A549 treated with dexamethasone at 1 μM for 4 hours (cell line): ENCODE measurements at places on chromosomes 11 and 22. TPM values are rescaled to one million over a fixed set of nuclear protein-coding genes. Genes with fewer than 3 reads are reported as not detected.

FAM168A gene
- 10.4 to 17.0 TPM (median 15.9 TPM) in 5 replicates for total RNA-seq

OR10D3 gene
- not detected in 5 replicates for total RNA-seq

MIAT gene
- 0.11 to 0.38 TPM (median 0.25 TPM) in 5 replicates for total RNA-seq

IL18 gene
- 75.9 to 94.3 TPM (median 87.5 TPM) in 5 replicates for total RNA-seq

OR8G1 gene
- total RNA-seq: not detected in 5 replicates

HARBI1 gene
- total RNA-seq: 4.7 to 6.2 TPM (median 5.5 TPM) in 5 replicates

RASD2 gene
- 0.61 to 0.92 TPM (median 0.80 TPM) in 5 replicates for total RNA-seq

ZFP91 gene
- 36.8 to 49.2 TPM (median 44.1 TPM) in 5 replicates for total RNA-seq

SYT9 gene
- total RNA-seq: 0.09 to 0.16 TPM (median 0.15 TPM) in 5 replicates

PICK1 gene
- 11.0 to 14.4 TPM (median 12.7 TPM) in 5 replicates for total RNA-seq

CLTCL1 gene
- 4.0 to 5.8 TPM (median 4.9 TPM) in 5 replicates for total RNA-seq

NRIP3 gene
- 0.79 to 0.97 TPM (median 0.89 TPM) in 5 replicates for total RNA-seq

ADORA2A gene
- total RNA-seq: 0.71 to 1.2 TPM (median 0.80 TPM) in 5 replicates

SPDYC gene
- not detected in 5 replicates for total RNA-seq

C11orf16 gene
- not detected in 5 replicates for total RNA-seq

IGLL5 gene
- total RNA-seq: not detected in 5 replicates

ZNF214 gene
- 0.54 to 1.1 TPM (median 0.88 TPM) in 5 replicates for total RNA-seq

OR5A1 gene
- not detected in 5 replicates for total RNA-seq

TNNI2 gene
- 0.31 to 0.33 TPM in 2 of 5 replicates, not detected in the others for total RNA-seq

SLC43A3 gene
- 0.33 to 0.58 TPM (median 0.43 TPM) in 5 replicates for total RNA-seq

DGAT2 gene
- 1.2 to 1.9 TPM (median 1.5 TPM) in 5 replicates for total RNA-seq

KRTAP5-1 gene
- not detected in 5 replicates for total RNA-seq

POU2AF2 gene
- total RNA-seq: not detected in 5 replicates

VSIG10L2 gene
- not detected in 5 replicates for total RNA-seq

SMTNL1 gene
- total RNA-seq: not detected in 5 replicates

FOSL1 gene
- 101 to 162 TPM (median 128 TPM) in 5 replicates for total RNA-seq

OR10V1 gene
- not detected in 5 replicates for total RNA-seq

MAJIN gene
- total RNA-seq: not detected in 5 replicates

EXPH5 gene
- total RNA-seq: 0.05 to 0.06 TPM (median 0.05 TPM) in 4 of 5 replicates, not detected in the other

MMP12 gene
- total RNA-seq: 0.04 to 0.12 TPM (median 0.08 TPM) in 4 of 5 replicates, not detected in the other

CRYBA4 gene
- total RNA-seq: not detected in 5 replicates

PARVG gene
- total RNA-seq: not detected in 5 replicates

MLC1 gene
- 0.02 to 0.05 TPM (median 0.02 TPM) in 5 replicates for total RNA-seq

CABP4 gene
- total RNA-seq: not detected in 5 replicates

GPR152 gene
- total RNA-seq: 0.07 TPM in 1 of 5 replicates, not detected in the others

DMC1 gene
- total RNA-seq: 3.1 to 5.8 TPM (median 3.4 TPM) in 5 replicates

OR4A16 gene
- total RNA-seq: not detected in 5 replicates

MFRP gene
- total RNA-seq: not detected in 5 replicates

IL17REL gene
- total RNA-seq: 0.04 to 0.07 TPM (median 0.05 TPM) in 4 of 5 replicates, not detected in the other

SOX10 gene
- 0.04 TPM in 1 of 5 replicates, not detected in the others for total RNA-seq

GAL3ST3 gene
- not detected in 5 replicates for total RNA-seq

MS4A6E gene
- total RNA-seq: not detected in 5 replicates

APOL4 gene
- total RNA-seq: 0.02 to 0.14 TPM in 2 of 5 replicates, not detected in the others

OR56A1 gene
- not detected in 5 replicates for total RNA-seq

MCHR1 gene
- total RNA-seq: not detected in 5 replicates

PAMR1 gene
- 0.02 to 0.03 TPM in 2 of 5 replicates, not detected in the others for total RNA-seq

UBQLNL gene
- 0.05 TPM in 1 of 5 replicates, not detected in the others for total RNA-seq

PKP3 gene
- total RNA-seq: 26.9 to 37.1 TPM (median 35.4 TPM) in 5 replicates

OR8H3 gene
- not detected in 5 replicates for total RNA-seq

WNT7B gene
- total RNA-seq: 34.9 to 53.2 TPM (median 50.1 TPM) in 5 replicates

YPEL1 gene
- 0.05 to 0.72 TPM (median 0.38 TPM) in 5 replicates for total RNA-seq

CARD10 gene
- 18.5 to 31.8 TPM (median 31.7 TPM) in 5 replicates for total RNA-seq

OR4A5 gene
- not detected in 5 replicates for total RNA-seq

PGA5 gene
- not detected in 5 replicates for total RNA-seq

GRIK4 gene
- 0.02 to 0.06 TPM (median 0.03 TPM) in 4 of 5 replicates, not detected in the other for total RNA-seq

SCN3B gene
- 0.03 to 0.18 TPM (median 0.15 TPM) in 5 replicates for total RNA-seq

SLC17A6 gene
- total RNA-seq: not detected in 5 replicates
